NCI-H1417 (cell line): ENCODE measurements at places on chromosomes 3 and 15.

DNA sequence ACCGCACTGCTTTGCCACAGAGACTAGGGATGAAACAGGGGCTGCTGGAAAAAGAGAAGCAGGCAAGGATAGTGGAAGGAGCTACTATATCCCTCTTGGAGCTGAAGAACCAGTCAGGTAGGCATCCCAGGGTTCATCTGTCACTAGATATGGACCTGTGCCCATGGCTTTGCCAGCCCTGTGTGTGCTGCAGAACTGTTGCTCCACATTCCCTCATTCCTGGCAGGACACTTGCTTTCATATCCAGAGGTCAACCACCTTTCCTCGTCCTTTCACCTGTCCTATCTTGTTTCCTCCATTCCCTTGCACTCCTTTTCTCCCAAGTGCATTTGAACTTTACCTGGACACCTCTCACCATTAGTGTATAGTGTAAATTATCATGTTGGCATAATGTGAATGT lies 12.0 kb downstream of the SNRK start:
- no peak for DNase-seq

- DNase-seq: no peak
Measured at GRCh38 chr3:111107662-111108035, 36.0 kb downstream of the NECTIN3 start.

DNA sequence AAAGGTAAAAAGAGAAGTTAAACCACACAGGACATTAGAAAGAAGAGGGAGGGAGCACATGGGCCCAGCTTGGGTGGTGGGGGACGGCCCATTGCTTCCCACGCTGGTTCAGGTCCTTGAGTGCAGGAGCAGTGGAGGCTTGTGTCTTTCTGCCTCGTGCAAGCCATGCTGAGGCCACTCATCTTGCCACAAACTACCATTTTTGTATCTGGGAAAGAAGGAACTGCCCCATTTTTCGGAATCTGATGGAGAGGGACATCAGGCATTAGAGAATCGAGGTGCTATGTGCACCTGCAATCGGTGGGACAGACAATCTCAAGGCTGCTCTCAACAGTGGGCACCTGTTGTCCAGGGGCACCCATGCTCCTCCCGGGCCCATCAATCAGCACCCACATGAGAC lies 234.5 kb downstream of the KLF13 start:
- DNase-seq: no peak

- no peak for DNase-seq
Measured at GRCh38 chr3:153216928-153217327, 54.9 kb downstream of the RAP2B start.

- peak; percentile 40 for DNase-seq
Measured at GRCh38 chr3:3998140-3998922, 199.1 kb downstream of the LRRN1 start.

- no peak for DNase-seq
Measured at GRCh38 chr3:49470714-49471420, 800 bp downstream of the DAG1 start.

- DNase-seq: no peak
Measured at GRCh38 chr3:50160561-50160983, 5.4 kb downstream of the SEMA3F start.

DNA sequence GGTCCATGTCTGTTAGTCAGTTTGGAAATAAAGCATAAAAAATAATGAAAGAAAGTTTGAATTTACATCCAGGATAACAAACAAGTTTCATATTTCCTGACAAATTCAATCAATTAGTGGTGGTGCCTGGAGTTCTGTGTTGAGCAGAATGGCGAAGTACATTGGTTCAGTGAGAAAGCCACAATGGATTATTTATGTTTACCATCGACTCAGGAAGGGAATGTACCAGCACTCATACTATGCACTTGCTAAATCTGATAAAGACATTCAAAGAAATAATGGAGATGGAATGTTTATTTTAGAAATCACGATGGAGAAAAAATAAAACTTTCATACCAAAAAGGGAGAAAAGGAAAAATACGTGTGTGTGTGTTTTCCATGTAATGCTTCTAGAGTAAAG lies 45.3 kb upstream of the MME start:
- no peak for DNase-seq

- no peak for DNase-seq
Measured at GRCh38 chr3:8864402-8865350, 95.3 kb upstream of the OXTR start.

DNA sequence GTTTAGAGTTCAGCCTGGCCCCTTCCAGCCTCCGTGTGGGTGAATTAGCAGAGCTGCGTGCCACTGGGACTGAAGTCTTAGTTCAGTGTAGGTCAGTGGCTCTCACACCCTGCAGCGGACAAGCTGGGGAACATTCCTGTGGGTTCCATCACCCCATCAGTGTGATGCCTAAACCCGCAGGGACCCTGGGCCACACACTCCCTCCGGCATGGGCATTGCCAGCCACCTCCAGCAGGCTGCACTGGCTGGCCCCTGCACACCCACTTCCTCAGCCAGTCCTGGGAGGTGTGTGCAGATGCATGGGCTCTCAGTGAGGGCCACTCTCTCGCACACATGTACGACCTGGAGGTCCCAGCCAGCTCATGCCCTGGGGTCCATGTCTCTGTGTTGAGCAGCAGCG lies 32.1 kb upstream of the TOPBP1 start:
- DNase-seq: no peak

GRCh38 chr3:99536555-99537314 lies 101.7 kb upstream of the COL8A1 start:
- DNase-seq: no peak

GRCh38 chr3:189049458-189050236 lies 122.1 kb upstream of the TPRG1 start:
- DNase-seq: no peak

DNA sequence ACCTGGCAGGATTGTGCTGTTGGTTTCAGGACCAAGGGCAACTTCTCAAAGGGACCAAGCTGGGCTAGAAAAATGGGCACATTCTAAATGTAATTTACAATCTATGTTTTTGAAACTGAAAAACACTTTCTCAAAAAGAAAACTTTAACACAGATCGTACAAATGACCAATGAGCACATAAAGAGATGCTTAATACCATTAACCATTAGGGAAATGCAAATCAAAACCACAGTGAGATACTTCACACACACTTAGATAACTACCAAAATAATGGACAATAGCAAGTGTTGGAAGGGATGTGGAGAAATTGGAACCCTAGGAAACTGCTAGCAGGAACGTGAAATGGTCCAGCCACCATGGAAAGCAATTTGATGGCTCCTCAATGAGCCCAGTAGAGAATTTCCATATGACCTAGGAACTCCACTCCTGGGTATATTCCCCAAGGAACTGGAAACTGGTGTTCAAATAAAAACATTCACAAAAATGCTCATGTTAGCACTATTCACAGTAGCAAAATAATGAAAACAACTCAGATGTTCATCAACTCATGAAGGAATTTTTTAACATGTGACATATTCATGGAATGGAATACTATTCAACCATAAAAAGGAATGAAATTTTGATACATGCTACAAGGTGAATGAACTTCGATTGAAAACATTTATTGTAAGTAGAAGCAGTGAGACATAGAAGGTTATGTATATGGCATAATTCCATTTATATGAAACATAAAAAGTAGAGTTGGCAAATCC lies 288.3 kb upstream of the NR2F2 start:
- no peak for DNase-seq

DNA sequence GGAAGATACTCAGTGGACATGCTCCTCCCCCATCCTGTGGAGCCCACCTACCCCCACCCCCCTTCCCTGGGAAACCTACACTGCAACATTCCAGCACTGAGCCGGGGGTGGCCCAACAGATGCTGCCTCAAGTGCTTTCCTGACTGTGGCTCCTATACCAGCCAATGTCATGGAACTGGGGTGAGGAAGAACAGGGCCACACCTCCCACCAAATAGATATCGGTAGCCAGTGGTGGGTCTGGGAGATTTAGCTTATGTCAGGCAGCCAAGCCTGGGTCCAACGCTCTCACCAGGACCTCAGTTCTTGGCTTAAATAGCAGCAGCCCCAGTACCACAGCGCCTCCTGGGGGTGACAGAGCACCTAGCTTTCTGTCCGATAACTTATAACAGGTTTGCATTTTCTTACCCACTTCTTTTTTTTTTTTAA lies 30.3 kb downstream of the CDC25A start:
- no peak for DNase-seq

- DNase-seq: no peak
Measured at GRCh38 chr15:84736375-84736774, 12.0 kb upstream of the ZNF592 start.

DNA sequence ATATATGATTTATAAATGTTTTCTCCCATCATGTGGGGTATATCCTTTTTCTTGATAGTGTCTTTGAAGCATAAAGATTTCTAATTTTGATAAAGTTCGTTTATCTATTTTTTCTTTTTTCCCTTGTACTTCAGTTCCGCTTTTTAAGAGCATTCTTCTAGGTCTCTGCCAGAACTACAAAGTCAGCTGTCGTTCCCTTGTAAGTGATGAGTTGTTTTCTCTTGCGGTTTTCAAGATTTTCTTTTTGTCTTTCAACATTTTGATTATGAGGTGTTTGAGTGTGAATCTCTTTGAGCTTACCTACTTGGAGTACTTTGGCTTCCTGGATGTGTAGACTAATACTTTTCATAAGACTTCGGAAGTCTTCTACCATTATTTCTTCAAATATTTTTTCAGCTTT lies 9.3 kb upstream of the PRICKLE2 start:
- DNase-seq: no peak

DNA sequence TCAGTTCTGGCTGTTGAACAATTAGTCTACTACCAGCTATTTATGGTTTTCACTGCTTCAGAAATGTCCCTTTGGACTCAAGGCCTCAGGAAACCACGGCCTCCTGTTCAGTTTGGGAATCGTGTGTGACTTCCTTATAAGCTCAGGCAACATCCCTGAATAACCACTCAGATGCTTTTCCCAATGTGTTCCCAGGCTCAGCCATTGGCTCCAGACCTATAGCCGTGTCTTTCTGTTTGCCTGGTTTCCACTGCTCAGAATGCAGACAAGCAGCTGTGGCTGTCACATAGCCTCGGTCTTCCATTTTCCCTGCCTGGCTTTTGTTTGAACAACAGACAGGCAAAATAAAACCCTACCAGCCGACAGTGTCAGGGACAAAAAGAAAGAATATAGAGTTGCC lies 63.2 kb upstream of the ATP2B2 start:
- no peak for DNase-seq

- no peak for DNase-seq
Measured at GRCh38 chr15:63476229-63476632, 28.2 kb upstream of the USP3 start.

- DNase-seq: no peak
Measured at GRCh38 chr3:179446501-179446900, 4.8 kb downstream of the GNB4 start.

DNA sequence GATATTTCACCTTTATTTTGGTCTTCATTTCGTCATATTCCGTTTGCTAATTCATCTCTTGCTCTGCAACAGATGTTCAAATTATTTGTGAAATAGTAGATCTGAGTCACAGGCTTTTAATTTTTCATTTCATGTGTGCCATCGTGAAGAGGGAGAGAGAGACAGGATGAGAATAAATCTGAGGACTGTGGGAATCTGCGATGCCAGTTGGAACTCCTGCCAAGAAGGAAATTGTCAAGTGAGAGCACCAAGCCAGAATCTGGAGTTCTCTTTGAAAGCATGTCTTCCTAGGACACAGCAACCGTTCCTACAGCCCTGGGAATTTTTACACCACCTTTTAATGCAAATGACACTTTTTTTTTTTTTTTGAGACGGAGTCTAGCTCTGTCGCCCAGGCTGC lies 48.8 kb downstream of the NSMCE3 start:
- no peak for DNase-seq

DNA sequence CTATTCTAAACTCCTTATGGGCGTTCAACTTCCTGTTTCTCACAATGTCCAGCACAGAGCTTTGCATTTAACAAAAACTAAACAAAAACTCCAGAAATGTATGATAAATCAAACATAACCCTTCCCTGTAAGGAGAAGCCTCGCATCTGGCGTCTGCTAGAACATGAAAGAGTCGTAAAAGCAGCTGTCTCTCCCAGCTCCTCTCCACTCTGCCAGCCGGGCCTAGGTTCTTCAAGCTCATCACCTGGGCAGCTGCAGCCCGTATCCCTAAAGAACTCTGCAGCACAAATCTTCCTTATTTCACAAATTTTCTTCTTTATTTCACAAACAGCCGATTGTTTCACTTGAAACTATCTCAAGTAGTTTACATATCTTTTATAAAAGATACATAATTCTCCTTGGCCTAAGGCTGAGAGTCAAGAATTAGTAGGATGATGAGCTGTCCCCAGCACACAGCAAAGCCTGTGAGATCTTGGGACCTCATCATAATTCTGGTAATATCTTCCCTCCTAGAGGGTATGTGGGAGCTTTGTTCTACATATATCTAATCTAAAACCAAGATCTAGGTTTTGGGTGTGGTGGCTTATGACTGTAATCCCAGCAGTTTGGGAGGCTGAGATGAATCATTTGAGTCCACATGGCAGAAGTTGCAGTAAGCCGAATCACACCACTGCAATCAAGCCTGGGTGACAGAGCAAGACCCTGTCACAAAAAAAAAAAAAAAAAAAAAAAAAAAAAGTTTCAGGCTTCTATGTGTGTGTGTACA lies 35.3 kb downstream of the ANXA2 start:
- DNase-seq: peak; percentile 16

DNA sequence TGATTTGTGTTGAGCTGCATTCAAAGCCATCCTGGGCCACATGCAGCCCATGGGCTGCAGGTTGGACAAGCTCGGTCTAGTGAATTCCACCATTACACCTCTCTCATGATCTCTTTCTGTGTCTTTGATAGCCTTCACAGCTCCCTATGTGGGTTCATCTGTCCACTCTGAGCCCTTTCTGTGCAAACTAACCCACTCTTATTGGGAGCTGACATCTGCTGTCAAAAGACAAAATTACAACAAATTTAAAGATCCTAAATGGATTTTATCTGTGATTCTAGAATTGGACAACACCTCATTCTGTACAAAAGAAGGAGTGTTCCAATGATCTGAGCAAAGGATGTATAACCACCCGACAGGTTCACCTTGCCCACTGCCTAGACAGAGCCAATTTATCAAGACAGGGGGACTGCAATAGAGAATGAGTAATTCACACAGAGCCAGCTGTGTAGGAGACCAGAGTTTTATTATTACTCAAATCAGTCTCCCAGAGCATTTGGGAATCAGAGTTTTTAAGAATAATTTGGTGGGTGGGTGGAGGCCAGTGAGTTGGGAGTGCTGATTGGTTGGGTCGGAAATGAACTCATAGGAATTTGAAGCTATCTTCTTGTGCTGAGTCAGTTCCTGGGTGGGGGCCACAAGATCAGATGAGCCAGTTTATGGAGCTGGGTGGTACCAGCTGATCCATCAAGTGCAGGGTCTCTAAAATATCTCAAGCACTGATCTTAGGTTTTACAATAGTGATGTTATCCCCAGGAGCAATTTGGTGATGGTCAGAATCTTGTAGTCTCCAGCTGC lies 2.6 kb upstream of the XYLB start:
- DNase-seq: no peak

- no peak for DNase-seq
Measured at GRCh38 chr3:69542805-69543429, 157.0 kb upstream of the FRMD4B start.

DNA sequence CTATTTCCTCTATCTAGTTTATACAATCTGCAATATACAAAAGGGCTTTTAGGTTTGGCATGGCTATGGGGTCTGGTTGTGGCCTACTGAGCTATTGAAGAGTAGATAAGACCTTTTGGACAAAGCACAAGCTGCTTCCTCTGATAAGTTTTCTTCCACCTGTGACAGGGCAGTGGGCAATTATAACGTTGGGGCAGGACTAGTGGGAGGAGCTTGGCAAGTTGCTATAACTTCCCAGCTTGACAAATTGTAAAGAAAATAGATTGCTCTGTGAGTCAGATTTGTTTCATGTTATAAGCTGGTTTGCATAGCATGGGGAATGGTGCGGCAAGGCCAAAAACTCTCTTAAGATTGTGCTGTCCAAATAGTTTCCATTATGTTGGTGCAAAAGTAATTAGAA lies 64.9 kb downstream of the SLC7A14 start:
- DNase-seq: no peak
